ENCODE measurements at places on chromosomes 3 and 15.

GRCh38 chr3:123038751-123039150 lies 11.2 kb upstream of the SEMA5B start:
- DNase-seq: no peak
- H3K4me1 ChIP-seq: no peaks in the 10 kb centered on the region
- no peak overlapping the region for H3K27ac ChIP-seq
- no peak overlapping the region for H3K4me3 ChIP-seq
- H3K27me3 ChIP-seq: no peaks in the 10 kb centered on the region

- H3K36me3 ChIP-seq: no peaks in the 10 kb centered on the region
- no peaks in the 10 kb centered on the region for H3K4me1 ChIP-seq
- H3K27ac ChIP-seq: no peak overlapping the region
- H3K4me3 ChIP-seq: no peak overlapping the region
- H3K27me3 ChIP-seq: no peaks in the 10 kb centered on the region
- no peak for DNase-seq
These were observed 202.6 kb upstream of the ATP10A start for GRCh38 chr15:26065723-26066122.

- H3K4me3 ChIP-seq: no peak overlapping the region
- no peaks in the 10 kb centered on the region for H3K36me3 ChIP-seq
- no peak overlapping the region for H3K27ac ChIP-seq
These were observed 150.3 kb downstream of the RPLP1 start for GRCh38 chr15:69602921-69603320.

DNA sequence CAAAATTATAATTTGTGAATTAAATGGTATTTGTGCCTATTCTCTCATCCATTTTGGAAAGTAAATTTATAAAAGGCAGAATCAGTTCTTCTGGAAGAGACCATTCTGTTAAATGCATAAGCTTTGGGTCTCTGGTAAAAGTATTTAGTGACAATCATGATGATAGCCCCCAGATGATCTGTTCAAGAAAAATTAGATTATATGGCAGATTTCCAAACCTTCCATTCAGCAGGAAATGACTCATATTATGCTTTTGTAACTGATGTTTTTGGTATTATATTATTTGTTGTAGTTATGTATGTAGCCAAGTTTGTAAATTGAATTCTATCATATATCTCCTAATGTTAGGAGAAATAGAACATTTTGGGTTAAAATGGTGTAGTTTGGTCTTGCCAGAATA lies 340.8 kb upstream of the DPH6 start:
- DNase-seq: no peak
- no peak overlapping the region for H3K4me3 ChIP-seq
- H3K27me3 ChIP-seq: no peaks in the 10 kb centered on the region
- no peak overlapping the region for H3K27ac ChIP-seq

DNA sequence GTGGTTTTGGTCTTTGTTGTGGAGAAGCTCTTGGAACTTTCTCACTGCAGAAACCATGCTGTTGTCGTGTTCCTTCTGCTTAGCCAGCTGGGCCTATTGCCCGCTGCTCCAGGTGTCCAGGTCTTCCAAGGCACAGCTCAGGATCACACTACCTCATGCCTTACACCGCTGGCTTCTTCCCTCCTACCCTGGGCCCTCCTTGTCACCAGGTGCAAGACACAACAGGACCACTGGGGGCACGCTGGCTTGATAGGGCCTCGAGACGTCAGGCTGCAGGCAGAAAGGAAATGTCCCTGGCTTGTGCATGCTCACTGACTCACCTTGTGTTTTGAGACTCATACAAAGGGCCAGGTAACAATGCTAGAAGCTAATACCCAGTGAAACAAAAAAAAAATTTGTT lies 32.3 kb downstream of the PAQR9 start:
- no peaks in the 10 kb centered on the region for H3K4me1 ChIP-seq
- no peaks in the 10 kb centered on the region for H3K27me3 ChIP-seq
- no peak overlapping the region for H3K4me3 ChIP-seq
- no peak for DNase-seq
- H3K36me3 ChIP-seq: no peaks in the 10 kb centered on the region

DNA sequence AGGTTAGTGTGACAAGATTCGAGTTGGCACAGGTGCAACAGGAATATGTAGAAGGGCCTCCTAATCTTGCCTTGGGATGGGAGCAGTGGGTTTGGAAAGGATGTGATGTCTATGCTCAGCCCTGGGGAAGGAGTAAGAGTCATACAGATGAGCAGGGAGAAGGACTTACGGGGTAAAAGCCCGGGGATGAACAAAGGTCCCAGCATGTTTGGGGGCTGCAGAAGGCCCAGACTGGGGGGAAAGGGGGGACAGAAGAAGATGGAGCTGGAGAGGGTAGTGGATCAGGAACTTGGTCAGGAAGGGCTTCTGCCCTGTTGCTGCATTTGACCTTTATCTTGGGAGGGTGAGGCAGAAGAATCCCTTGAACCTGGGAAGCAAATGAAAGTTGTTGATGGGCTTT lies 240.1 kb upstream of the ST8SIA2 start:
- H3K4me3 ChIP-seq: no peak overlapping the region
- DNase-seq: no peak
- H3K4me1 ChIP-seq: peaks cover 5% of the 10 kb centered on the region
- H3K27ac ChIP-seq: no peak overlapping the region
- no peaks in the 10 kb centered on the region for H3K36me3 ChIP-seq

DNA sequence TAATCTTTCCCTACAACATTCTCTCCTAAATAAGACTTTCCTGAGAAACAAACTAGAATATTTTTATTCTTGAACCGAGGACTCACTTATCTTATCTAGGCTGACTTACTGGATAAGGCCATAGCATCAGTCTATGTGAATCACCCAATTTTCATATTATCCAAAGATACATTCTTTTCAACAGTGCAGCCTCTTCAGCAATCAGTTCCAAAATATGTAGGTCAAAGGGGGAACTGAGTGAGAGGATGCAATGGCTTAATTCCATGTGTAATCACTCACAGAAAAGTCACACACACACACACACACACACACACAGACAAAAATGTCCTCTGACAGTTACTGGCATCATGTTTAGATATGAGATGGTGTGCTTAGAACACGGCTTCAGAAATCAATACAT lies 31.5 kb upstream of the MECOM start:
- no peak for DNase-seq
- no peaks in the 10 kb centered on the region for H3K27me3 ChIP-seq
- H3K4me1 ChIP-seq: no peaks in the 10 kb centered on the region
- H3K27ac ChIP-seq: no peak overlapping the region
- no peaks in the 10 kb centered on the region for H3K36me3 ChIP-seq

DNA sequence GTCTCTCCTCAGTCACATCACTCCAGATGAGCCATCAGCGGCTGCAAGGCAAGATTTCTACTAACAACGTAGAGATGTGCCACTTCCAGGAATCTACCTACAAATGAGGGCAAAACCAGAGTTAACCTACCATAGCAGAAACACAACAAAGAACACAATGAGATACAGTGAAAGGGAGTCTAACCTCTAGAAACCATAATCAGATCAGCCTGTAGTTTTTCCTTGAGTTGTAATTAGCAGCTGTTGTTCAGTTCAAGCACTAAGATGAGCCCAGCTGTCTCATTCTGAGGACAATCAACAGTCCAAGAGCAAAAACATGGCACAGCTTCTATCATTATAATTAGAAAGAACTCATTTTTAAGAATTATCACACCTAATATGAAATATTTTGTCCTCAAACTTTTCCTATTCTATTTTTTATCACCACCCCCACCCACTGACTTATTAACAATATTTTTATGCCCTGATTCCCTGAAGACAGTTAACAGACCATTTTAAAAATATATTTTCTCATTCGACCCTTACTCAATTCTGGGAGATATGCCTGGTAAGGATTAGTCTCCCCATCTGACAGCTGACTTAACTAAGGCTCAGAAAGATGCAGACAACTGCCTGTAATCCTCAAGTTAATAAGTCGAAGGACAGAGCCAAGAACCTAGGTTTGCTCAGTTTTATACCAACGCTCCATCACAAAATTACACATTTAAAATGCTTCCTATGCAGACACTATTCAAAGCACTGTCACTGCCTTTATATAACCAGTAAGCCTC lies 50.1 kb downstream of the MAGI1 start:
- H3K27ac ChIP-seq: no peak overlapping the region
- no peaks in the 10 kb centered on the region for H3K27me3 ChIP-seq
- H3K36me3 ChIP-seq: no peaks in the 10 kb centered on the region
- DNase-seq: no peak

DNA sequence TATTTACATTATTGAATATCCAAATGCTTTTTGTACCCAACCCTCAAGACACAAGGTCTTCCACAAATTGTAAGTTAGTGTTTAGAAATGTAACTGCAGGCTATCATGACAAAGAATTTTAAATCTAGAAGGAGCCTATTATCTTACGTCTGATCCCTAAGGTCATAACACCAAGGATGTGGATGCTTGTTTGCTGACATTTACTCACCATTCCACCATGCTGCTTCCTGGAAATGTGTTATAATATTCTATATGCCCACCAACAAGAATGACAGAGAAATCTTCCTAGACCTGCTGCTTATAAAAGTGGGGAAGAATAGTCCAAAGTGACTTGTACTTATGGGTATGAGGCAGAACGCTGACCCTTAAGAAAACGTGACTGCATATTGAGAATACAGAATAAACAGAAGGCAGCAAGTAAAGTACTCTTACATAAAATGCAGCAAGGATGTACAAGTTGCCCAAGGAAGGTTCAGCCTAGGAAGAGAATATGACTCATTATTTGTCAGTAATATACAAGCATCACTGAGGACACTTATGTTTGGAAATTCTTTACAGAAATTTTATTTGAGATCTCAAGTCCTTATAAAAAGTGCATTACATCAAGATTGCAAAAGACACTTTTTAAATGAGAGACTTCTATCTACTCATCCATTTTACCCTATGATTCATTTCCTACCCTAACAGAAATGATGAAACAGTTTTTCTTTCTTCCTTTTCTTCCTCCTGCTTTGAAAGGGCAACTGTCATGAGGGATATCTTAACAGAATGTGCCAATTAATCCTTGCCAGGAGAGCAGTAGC lies 59.6 kb downstream of the ESYT3 start:
- DNase-seq: no peak
- H3K4me3 ChIP-seq: no peak overlapping the region
- no peaks in the 10 kb centered on the region for H3K36me3 ChIP-seq
- H3K27ac ChIP-seq: no peak overlapping the region
- no peaks in the 10 kb centered on the region for H3K27me3 ChIP-seq
- no peaks in the 10 kb centered on the region for H3K4me1 ChIP-seq

- H3K4me3 ChIP-seq: no peak overlapping the region
- peaks cover 11% of the 10 kb centered on the region for H3K36me3 ChIP-seq
- DNase-seq: no peak
- H3K27me3 ChIP-seq: no peaks in the 10 kb centered on the region
These were observed 12.9 kb downstream of the IDH3A start for GRCh38 chr15:78162038-78162437.

GRCh38 chr15:57538821-57539220 lies 52.9 kb upstream of the MYZAP start:
- H3K4me3 ChIP-seq: no peak overlapping the region
- H3K27me3 ChIP-seq: no peaks in the 10 kb centered on the region
- peaks cover 25% of the 10 kb centered on the region for H3K4me1 ChIP-seq
- no peak overlapping the region for H3K27ac ChIP-seq

GRCh38 chr3:41365973-41366372 lies 166.7 kb downstream of the CTNNB1 start:
- DNase-seq: no peak
- no peak overlapping the region for H3K4me3 ChIP-seq
- no peaks in the 10 kb centered on the region for H3K36me3 ChIP-seq
- H3K27ac ChIP-seq: no peak overlapping the region

DNA sequence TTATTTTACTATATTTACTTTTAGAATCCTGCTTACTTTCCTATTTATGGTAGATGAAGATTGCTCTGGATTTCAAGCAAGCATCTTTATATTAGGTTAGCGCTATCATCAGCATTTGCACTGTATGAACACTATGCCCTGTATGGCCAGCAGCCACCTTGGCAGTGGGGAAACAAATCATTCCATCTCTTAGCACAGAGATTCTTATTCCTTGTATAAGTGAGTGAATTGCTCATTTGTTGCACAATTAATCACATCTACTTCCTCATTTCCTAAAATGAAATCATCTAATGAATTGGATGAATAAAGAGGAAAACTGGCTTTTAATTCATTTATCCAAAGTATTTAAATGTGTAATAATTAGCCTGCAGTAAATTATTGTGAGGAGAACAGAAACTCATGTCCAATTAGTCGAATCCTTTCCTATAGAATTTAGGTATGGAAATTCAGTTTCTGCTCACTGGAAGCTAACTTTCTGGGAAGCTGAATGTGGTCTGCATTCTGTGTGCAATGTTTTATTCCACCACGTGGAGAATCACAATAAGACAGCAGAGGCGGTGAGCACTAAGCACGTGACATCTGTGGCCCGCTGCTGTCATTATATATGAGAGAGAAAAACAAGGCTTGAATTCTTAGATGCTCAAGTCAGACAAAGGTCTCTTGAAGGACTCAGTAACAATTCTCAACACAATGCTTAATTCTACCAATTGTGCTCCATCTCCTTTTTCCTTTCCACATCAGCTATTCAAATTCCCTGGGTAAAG lies 93.4 kb downstream of the PEX5L start:
- H3K36me3 ChIP-seq: no peaks in the 10 kb centered on the region
- no peak overlapping the region for H3K27ac ChIP-seq
- H3K4me3 ChIP-seq: no peak overlapping the region
- no peaks in the 10 kb centered on the region for H3K4me1 ChIP-seq
- H3K27me3 ChIP-seq: peaks cover 4% of the 10 kb centered on the region

DNA sequence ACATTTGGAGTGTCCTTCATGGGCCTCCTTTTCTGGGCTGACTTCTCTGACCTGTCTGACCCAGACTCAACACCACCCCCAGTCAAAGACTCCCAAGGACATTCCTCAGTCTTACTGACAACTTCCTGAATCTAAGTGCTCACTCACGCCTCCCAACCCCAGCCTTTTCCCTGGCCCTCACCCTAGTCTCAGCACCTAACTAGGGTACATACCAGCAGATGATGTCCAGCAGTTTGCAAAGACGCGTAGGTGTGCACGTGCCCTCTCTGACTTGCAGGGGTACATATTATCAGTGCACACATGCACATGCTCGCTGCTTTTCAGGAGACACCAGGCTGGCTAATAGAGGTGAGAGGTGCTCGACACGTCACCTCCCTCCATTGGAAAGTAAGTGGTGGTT lies 38.7 kb upstream of the SLCO2A1 start:
- no peaks in the 10 kb centered on the region for H3K27me3 ChIP-seq
- no peak overlapping the region for H3K4me3 ChIP-seq
- H3K36me3 ChIP-seq: no peaks in the 10 kb centered on the region
- H3K4me1 ChIP-seq: peaks cover 5% of the 10 kb centered on the region

GRCh38 chr3:64185436-64185835 lies 39.8 kb downstream of the PRICKLE2 start:
- H3K27ac ChIP-seq: peak overlapping the region; percentile 18
- no peak overlapping the region for H3K4me3 ChIP-seq
- DNase-seq: no peak
- no peaks in the 10 kb centered on the region for H3K36me3 ChIP-seq
- peaks cover 36% of the 10 kb centered on the region for H3K4me1 ChIP-seq

DNA sequence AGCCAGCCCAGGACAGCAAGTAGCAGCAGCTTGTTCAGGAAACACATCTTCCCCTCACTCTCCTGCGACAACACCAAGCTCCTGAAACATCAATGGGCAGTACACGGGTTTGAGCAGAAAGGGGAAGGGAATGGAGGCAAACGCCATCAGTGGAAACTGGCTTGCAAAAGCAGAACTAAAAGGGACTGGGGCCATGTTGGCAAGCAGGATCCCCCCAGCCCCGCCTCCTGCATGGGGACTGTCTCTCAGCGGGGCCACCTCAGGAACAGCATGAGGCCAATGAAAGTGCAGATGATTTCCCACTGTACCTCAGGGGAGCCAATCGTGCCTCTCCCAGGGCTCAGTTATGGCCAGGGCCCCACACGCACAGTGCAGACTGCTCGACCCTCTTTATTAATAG lies 6.8 kb downstream of the CDAN1 start:
- peaks cover 2% of the 10 kb centered on the region for H3K4me1 ChIP-seq
- H3K27me3 ChIP-seq: no peaks in the 10 kb centered on the region
- H3K36me3 ChIP-seq: peaks cover 4% of the 10 kb centered on the region
